ENCODE measurements at places on chromosomes 11 and 22. TPM values are rescaled to one million over a fixed set of nuclear protein-coding genes. Genes with fewer than 3 reads are reported as not detected.
A peak's percentile ranks its signal among the peaks of the same experiment; 100 is the strongest.

- peak; percentile 47 for DNase-seq
These were observed at the start of gene BACE1 for GRCh38 chr11:117316197-117316961. TSS of gene BACE1 (minus strand) at chr11:117316256. CDS start at chr11:117315795, 461 bp downstream.

DNA sequence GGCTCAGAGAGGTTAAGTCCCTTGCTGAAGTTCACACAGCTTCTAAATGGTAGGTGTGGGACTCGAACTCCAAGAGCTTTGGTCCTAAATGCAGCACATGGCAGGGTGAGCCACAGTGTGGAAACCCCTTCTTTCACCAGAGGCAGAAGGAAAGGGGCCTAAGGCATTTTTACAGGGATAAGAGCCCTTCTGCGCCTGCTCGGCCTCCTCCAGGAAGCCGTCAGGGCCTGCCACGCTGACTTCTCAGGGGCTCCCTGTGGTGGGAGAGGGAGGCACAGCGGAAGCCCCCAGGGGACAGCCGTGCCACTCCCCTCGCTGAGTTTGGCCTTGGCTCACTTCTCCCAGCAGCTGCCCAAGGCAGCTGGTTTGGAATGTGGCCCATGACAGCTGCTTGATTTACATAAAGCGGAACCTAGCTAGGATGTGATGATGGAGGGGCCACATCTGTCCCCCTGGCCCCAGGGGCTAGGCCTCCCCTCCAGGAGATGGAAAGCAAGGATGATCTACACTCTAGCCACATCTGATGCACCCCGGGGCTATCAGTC lies 35.4 kb downstream of the CD82 start:
- no peak for DNase-seq

DNA sequence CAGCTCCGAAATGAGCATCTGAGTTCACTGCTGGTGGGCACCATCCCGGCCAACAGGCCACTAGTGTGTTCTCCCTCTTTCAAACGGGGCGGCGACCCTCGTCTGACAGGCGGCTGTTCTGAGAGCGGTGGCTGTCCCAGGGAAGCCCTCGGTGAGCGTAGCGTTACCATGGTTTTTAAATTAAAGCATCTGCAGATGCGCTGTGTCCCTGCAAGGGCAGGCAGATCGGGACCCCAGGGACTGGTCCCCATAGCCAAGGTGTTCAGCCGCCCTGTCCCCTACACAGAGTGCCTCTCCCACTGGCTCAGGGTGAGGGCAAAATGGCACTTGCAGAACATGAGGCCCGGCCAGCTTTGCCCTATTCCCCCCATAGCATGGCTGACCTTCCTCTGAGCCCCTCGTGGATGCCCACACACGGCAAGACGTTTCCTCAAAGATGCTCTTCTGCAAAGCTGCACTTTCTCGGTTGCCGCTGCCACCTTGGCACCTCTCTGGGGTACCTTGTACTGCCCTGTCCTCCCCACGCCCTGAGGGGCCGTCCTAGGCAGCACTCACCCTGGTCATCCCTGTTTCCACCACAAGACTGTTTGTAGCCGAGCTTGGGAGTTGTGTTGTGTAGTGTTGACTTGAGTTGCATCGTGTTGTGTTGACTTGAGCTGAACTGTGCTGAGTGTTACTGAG lies 51.9 kb upstream of the KCNQ1OT1 start:
- no peak for DNase-seq

DNA sequence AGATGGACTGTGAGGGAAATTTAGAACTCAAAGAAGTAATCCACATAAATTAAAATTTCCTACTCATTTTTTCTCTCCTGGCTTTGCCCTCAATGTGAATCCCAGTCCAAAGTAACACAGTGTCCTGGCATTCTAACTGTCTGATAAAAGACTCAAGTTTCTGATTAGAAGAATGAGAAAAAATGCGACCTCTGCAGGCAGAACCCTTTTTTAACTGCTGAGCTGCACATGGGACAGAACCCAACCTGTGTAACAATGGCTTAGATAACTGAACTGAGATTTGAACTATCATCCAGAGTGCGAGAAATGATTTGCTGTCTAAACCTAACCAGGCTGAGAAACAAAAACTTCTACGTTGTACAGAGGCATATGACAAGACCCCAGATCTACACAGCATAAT lies 385.6 kb upstream of the LRRC4C start:
- no peak for DNase-seq

GRCh38 chr11:2579315-2580060 lies 120.3 kb downstream of the KCNQ1OT1 start:
- no peak for DNase-seq

DNA sequence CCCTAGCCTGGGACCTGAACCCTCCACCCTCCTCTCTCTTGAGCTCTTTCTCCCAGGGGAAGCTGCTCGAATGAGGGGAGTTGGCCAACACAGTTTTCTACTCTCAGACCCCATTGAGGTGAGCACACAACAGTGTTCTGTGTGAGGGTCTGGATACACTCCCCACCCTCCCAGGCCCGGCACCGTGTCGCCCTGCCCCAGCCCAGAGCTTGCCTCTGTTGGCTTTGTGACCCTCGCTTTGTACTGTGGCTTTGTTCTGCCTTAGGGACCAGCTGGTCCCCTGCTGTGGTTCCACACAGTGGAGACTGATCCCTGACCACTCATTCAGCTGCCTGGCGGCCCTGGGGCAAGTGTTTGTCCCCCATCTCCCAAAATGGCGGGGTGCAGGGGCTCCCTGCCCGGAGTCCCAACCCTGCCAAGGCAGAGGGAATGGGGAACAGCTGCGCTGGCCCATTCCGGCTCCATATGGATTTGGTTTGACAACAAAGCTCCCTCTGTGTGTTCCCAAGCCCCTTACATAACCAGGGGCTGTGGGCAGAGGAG lies 8.3 kb downstream of the ST3GAL4 start:
- no peak for DNase-seq

DNA sequence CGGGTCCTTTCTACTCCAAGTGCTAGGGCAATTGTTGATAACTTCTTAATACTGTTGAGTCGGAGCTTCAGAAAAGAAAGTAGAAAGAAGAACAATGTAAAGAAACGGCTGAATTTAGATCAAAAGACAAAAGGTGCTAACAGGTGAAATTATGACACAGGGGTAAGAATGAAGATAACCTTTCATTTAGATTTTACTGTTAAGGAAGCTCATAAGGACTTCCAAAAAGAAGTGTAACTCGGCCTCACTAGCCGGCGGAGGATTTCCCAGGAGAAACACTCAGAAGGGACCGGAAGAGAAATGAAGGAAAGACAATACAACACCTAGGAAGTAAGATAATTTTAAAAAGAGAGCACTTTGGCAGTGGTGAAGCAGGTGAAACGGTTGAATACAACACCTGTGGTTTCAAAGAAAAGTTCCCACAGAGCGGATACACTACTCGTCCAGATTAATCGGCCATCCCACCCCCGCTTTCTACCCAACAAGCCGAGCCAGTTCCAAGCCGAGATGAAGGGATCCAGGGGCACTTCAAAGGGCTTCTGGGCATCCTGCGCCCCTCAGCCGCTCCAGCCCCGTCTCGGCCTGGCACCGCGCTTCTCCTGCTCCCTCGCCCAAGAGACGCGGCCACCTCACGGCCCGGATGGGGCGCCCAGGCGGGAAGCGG lies 737 bp downstream of the PPP2R1B start:
- DNase-seq = no peak

- peak; percentile 44 for DNase-seq
These were observed 31.1 kb downstream of the SGSM3 start for GRCh38 chr22:40401532-40401931.

GRCh38 chr11:62463121-62463542 lies 44.3 kb downstream of the SCGB1A1 start:
- no peak for DNase-seq

DNA sequence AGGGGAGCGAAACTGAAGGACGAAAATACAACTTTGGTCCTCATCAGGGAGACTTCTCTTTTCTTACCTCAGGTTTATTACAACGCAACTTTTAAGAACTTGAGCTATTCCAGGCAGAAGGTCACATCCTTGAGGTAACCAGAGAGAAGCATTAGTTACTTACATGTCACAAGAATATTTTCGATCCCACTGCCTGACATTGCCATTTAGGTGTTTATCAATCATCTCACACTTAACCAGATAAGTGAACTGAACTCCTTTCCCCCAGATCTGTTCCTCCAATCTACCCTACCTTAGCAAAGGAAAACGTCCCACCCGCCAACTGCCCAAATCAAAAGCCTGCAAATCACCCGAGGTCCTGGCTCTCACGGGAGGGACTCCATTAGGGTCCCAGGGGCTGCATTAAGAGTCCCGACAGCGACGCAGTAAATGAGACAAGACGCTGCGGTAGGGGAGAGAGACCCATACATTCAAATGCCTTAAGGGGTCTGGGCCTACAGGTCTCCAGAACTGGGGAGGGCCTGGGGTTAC lies 734 bp downstream of the ZNF280B start:
- DNase-seq = no peak

GRCh38 chr11:115912484-115912945 lies 408.3 kb upstream of the CADM1 start:
- DNase-seq = no peak

DNA sequence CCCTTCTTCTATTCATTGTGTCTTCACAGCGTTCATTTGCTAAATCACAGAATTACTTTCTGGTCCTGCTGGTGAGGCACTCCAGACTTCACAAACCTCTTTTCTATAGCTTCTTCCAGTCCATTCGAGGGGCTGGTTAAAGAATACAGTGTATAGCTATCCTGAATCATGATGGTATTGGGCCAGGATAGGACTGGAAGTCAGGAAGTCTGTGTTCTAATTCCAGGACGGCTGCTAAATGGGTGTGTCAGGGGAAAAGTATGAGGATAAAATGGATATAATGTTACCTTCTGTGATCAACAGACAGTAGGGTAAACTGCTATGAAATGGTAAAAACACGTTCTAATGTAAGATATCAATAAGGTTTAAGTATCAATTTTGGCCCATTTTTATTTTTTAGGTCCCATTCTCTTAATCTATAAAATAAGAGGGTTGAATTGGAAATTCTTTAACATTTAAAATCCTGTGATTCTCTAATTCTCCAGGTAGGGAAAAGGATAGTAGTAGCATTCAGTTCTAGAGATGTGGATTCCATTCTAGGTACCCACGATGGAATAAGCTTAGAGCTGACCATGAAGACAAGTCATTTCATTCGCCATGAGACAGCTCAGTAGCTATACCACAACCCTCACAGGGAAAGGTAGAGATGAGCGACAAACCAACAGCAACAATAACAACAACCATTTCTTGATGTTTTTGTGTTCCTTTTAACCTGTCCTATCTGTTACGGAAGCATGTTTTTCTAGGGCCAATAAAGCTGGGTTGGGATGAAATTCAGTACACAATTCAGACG lies 96.1 kb downstream of the SLC1A2 start:
- DNase-seq = no peak

DNA sequence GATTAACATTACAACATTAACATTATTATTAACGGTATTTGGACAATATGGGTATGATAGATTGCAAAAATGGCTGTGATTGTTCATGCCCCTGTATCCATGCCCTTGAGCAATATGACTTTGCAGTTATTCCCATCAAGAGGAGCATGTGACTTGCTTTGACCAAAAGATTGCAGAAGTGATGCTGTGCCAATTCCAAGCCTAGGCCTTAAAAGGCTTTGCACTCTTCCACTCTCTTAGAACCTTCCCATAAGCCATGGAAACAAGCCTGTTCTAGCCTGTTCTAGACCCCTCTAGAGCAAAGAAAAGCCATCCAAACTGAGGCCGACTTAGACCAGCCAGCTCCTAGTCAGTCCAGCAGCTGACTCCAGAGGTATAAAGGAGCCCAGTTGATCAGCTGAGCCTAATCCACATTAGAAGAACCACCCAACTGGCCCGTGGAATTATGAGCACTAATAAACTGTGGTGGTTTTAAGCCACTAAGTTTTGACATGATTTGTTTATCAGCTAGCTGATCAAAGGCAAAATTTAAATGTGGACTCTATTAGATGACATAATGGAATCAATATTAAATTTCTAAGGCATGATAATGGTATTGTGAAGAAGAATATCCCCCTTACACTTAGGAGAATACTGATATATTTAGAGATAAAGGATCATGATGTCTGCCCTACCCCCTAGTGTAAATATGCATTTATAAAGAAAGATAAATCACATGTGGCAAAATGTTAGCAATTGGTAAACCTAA lies 28.6 kb downstream of the RAB30 start:
- DNase-seq = no peak

GRCh38 chr11:117823294-117823945 lies 1.1 kb downstream of the FXYD2 start:
- peak; percentile 70 for DNase-seq

- no peak for DNase-seq
These were observed 18.1 kb downstream of the GLB1L2 start for GRCh38 chr11:134349802-134350355.

DNA sequence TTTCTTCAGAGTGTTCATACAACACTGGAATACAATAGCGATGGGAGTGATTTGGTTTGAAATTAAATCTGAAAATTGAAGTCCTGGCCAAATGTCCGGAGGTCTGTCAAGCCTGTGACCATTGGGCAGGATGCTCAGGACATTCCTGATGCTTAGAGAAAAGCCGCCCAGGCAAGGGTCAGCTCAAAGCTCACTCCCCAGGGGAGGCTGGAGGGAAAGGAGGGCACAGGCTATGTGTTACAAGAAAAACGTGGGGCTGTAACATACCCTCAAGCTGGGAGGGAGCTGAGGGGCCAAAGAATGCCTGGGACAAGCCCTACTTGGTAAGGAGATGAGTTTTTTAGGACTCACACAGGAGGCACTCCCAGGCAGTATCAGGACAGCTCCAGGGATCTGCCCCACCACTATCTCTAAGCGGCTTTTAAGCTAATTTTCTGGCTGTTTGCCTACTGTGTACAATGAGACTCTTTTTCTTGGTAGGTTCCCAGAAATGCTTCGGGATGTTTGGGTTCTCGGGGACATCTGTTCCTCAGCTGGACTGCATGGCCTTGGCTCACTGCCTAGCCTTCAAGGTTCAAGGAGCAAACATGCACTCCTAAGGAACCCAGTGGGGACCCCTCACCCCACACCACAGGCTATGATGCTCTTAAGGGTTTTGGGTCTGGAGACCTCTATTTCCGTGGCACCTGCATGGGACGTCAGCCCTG lies 500.1 kb downstream of the BRD1 start:
- DNase-seq = no peak

Gene NRGN
- 10.8 TPM for total RNA-seq

Gene UBQLN3
- not detected for total RNA-seq

Gene OR2AG2
- total RNA-seq = 0.05 TPM

Gene CCDC188
- total RNA-seq = not detected

Gene RBMXL2
- total RNA-seq = not detected

Gene EED
- 61.0 TPM for total RNA-seq

Gene LRFN4
- total RNA-seq = 16.1 TPM

Gene NLRP6
- total RNA-seq = 1.2 TPM
